ENCODE measurements at places on chromosomes 16 and 17.

- no peak for DNase-seq
These were observed 150.2 kb downstream of the ZFHX3 start for GRCh38 chr16:72897707-72898106.

GRCh38 chr16:62596125-62596524 is 559.9 kb upstream of the CDH8 start:
- no peak for DNase-seq

GRCh38 chr16:79372503-79373184 is 227.9 kb downstream of the MAF start:
- DNase-seq, result no peak

GRCh38 chr17:44272321-44272951 is 4.5 kb upstream of the SLC4A1 start:
- no peak for DNase-seq

DNA sequence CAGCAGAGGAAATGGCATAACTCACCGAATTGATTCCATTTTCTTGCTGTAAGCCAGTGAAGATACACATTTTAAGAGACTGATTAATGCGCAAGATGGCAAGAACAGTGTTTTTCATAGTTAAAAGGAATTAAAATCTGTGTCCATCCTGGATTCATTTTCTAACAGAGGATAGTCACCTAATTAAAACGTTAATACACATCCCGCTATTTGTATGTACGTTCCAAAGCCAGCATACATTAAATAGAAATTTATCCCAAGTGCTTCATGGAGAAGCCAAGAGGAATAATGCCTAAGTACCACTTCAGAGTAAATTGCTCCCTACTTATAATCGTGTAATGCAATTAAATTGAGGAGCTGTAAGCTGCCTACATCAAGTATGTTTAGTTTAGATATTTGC is 49.9 kb downstream of the RBFOX1 start:
- DNase-seq, result no peak

DNA sequence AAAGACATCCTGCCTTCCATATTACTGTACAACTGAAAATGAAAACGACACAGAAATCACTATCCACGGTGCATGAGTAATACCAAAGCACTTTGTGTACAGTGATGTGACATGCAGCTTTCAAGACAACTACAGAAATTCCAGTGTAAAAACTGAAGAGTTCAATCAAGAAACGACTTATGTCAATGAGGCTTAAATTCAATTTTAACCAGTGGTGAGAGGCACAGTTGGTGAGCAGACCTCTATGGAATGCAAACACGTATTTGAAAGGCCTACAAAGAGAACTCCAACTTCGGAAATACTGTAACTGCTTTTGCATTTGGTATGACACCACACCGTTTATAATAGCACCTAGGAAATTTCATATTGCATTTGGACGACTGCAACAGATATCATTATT is 87.6 kb downstream of the USP31 start:
- no peak for DNase-seq
